Cardiac septum (tissue), 1 donor: ENCODE measurements at places on chromosomes 11 and 22.

GRCh38 chr11:67314218-67314617 is 10.9 kb downstream of the SSH3 start:
- DNase-seq: no peak

GRCh38 chr11:77370217-77370616 is 68.7 kb upstream of the GDPD4 start:
- no peak for DNase-seq

DNA sequence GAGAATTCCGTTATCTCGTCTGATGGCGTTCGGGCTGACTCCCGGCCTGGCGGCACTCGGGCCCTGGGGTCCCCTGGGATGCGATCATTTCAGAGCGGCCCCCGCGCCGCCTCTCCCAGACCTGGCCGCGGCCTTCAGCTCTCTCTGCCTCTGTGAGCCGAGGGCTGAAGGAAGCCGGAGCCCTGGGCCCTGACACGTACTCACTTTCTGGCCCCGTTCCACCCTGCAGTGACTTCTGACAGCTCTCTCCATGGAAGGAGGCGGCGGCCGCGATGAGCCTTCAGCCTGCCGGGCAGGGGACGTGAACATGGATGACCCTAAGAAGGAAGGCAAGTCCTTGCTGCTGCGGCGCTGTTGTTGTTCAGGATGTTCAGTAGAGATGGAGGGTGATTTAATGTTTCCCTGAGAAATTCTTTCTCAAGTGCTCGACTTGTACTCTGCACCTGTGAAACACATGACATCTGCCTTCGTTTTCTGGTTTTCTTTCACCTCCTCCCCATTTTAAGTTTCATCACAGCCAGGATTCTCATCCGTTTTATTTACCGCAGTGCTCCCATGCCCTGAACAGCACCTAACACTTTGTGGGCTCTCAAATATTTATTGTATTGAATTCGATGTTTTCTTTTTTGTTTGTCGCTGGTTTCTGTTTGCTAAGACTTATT is 612 bp downstream of the GTSE1 start:
- no peak for DNase-seq

DNA sequence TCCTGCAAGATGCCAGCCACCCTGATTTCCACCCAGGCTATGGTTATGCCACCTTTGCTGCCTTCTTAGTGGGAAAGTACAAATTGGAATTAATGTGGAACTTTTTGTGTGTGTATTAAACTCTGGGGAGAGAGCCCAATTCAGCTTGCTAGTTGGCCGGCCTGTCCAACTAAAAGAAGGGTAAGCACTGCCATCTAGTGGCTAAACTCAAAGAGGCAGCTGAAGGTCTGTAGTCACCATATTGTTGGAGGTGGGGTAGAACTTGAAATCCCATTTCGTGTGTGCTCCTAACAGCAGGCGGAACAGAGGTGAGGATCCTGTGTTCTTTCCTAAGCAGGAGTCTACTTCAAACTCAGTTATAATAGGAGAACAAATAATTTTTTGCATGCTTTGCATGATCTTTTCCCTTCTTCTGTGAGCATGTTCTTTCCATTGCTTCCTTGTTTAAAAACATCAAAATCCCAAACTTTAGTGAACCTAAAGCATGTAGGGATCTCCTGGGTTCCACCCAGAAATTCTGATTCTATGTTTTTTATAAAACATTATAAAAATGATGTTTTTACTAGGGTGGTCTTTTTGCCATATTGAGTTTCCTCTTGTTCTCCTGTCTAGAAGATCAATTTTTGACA is 138.8 kb upstream of the SORL1-AS1 start:
- no peak for DNase-seq
